ENCODE measurements at places on chromosomes 5 and 9.
A peak's percentile ranks its signal among the peaks of the same experiment; 100 is the strongest.

DNA sequence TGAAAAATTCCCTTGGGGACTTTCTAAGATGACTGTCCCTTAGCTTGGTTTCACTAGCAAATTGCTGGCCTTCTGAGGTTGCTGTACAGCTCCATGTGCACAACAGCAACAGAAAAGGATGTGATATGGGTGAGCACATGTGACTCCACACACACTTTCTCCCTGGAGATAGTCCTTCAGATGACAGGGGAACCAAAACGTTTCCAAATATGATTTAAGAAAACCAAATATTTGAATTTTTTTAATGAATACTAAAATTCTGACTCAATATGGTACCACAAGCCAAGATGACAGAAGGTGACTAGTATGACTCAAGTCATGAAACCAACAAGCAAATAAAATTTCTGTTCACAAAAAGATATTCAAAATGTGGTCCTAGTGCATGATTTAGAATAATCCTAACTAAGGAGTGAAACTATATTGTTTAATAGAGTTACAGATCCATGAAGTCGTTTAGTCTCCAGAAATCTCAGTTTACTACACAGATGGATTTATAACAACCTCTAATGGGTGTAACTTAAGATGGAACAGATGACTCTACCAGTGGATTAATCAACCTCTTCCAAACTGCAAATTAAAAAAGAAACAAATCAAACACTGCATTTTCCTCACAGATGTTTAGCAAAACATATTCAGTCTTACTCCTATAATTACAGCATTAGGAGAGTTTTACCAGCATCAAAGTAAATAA lies 144.8 kb upstream of the PIK3R1 start:
- DNase-seq, result no peak

DNA sequence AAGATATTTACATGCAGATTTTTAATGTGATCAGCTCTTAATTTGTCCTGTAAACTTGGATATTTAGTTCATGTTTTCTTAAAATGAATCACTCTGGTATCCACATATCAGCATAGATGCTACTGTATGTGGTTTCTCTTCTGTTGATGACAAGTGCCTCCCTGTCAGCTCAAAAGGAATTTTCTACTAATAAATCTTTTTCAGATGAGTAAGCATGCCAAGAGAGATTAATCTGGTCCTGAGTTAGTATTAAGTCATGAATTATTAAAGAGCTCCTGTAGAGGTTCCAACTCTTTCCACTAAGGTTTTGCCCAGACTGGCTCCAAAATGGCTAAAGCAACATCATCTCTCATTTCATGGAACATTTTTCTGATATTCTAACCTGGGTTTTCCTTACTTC lies 129.2 kb downstream of the GOLPH3 start:
- no peak for DNase-seq

GRCh38 chr9:131986089-131986488 lies 93.6 kb downstream of the MED27 start:
- no peak for DNase-seq

DNA sequence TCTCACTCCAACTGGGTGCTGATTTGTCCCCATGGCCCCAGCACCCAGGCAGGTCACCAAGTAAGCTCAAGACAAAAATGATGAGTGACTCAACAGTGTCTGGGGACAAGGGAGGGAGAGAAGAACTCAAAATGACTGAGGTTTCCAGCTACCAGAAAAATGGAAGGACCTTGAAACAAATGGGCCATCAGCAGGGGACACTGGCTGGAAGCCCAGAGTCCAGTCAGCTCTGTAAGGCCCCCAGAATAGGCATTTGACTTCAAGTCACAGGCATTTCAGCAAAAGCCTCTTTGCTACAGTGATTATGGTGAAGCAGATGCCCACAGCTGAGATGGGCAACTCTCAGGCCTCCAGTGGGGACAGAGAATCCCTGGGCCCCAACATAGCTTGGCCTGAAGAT lies 139.0 kb upstream of the GABRP start:
- DNase-seq, result peak; percentile 63

All from cerebellum (tissue), 4 donors.